ENCODE measurements at places on chromosomes 12 and 14. TPM values are rescaled to one million over a fixed set of nuclear protein-coding genes. Genes with fewer than 3 reads are reported as not detected.

The HOTAIR gene
- total RNA-seq: not detected

The DPY19L2 gene
- total RNA-seq: 41.3 TPM

DNA sequence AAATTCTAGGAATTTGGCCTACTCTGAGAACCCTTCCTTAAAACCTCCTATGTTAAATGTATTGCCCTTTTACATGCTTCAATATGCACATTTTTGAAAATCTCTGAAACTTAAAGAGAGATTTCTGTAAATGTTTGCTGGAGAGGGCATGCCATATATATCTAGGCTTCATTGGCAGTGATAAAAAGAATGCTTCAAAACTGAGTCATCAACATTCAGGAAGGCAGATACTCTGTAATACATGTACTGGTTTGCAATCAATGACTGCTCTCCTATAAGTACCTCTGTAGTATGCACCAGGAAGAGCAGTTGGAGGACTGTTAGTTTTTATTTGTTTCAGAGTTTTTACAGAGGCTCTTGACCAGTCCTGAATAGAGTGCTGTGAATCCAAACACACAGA, 739.9 kb downstream of the SLC16A7 start:
- DNase-seq: no peak

DNA sequence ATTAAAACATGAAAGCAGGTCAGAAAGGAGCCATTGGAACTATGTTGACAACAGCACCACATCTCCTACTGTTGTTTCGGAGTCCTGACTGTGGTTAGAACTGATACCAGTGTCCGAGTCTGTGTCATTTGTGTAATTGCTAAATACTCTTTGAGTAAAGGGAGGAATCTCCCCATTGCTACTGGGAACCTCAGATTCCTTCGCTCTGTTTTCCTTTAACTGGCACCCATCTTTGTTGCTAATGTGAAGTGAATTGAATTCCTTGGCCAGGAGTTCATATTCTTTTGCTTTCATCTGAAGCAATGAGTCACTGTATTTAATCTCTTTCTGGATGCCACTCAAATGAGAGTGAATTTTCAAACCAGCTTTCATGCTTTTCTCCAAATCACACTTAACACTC, 31.5 kb downstream of the RASSF9 start:
- no peak for DNase-seq
